ENCODE measurements at places on chromosomes 7 and 10.

GRCh38 chr7:134029-134428, 58.3 kb upstream of the FAM20C start:
- DNase-seq = no peak

DNA sequence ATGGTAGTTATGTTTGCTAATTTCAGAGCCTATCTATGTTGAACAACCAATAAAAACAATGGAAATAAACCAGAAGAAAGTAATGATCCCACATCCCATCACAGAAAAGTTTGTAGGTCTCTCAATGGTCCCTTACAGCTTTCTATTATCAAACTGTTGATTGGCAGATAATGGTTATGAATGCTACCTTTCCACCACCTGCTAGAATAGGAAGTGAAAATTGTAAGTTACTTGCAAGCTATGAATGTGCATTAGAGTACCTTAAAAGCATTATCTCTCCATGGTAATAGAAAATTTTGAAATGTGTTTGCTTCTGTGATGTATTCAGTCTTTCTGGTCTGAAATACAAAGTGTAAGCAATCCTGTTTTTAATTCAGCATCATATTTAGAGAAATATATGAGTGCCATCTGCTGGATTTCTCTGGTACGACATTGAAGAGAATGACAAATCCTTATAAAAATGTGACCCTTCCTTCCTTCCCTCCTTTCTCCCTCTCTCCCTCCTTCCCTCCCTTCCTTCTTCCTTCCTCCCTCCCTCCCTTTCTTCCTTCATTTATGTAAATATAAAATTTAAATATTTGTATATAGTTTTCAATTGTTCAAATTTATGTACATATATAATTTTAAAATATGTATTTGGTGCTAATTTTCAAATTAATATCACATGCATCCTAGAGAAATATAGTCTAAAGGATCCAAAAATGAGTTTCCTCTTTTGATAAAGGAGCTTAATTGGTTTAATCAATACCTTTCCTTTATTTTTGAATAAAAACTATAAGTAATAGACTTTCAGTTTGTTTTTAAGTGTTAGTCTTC, 41.4 kb upstream of the PNLIPRP3 start:
- DNase-seq = no peak

- no peak for DNase-seq
Measured at GRCh38 chr7:118061386-118061785, 122.6 kb upstream of the LSM8 start.

- DNase-seq = no peak
Measured at GRCh38 chr7:99451936-99452335, 13.2 kb downstream of the CPSF4 start.

GRCh38 chr10:125265579-125265955, 105.2 kb upstream of the CTBP2 start:
- no peak for DNase-seq

DNA sequence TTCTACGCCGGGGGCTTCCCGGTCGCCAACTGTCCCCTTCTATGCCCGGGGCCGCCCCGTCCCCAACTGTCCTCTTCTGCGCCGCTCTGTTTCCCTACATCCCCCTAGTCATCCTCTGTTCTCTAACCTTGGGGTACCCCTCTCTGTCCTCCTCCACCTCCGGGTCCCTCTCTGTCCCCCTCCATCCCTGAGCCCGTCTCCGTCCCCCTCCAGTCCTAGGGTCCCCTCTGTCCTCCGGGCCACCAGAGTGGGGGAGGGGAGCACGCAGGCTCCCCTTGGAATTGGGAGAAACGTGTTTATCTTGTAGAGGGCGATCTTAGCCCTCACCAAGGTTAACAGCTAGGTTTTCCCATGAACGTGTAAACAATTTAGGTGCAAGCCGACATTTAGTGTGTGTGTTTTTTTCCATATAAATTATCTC, 852 bp upstream of the KLF6 start:
- DNase-seq = no peak

DNA sequence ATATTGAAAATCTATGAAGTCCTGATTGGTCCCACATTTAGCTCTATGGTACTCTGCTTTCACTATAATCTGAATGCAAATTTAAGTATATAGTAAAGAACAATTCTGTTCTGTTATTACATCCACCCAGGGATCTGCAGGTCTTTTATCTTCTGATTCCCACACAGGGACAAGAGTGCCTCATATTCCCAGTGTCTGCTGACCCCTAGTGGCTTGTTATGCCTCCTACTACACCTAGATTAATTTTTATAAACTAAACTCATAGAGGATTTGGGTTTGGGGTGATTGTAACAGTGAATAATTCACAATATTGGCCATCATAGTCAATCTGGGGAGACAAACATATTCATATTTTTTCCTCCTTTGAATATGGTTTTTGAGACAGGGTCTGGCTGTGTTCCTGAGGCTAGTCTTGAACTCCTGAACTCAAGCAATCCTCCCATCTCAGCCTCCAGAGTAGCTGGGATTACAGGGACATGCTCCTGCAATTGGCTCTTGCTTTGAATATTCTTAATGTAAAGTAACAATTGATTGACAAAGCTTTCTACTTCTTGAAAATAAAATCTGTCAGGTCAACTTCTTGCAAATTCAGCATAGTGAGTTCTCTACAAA, 282.1 kb downstream of the KCND2 start:
- no peak for DNase-seq

- DNase-seq = no peak
Measured at GRCh38 chr7:115827305-115828045, 203.1 kb downstream of the TFEC start.

DNA sequence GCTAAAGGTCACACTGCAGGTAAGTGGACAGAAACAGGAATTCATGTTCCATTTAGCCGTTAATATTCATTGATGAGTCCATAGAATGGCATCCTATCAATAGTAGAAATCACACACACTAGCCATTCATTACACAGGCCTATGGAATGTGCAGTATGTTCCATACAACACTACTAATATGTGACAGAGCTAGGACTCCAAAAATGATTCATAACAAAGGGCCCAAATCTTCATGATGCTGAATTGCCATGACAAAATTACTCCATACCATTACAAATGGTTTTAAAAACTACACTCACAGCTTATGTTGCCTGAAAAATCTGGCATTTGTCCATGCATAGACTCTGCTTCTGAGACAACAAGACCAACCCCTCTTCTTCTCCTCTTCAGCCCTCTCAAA, 549.1 kb downstream of the XPNPEP1 start:
- DNase-seq = no peak

GRCh38 chr10:112952282-112953173, 2.5 kb downstream of the TCF7L2 start:
- DNase-seq = no peak
